WERI-Rb-1 (cell line): ENCODE measurements at places on chromosomes 2 and 18.

DNA sequence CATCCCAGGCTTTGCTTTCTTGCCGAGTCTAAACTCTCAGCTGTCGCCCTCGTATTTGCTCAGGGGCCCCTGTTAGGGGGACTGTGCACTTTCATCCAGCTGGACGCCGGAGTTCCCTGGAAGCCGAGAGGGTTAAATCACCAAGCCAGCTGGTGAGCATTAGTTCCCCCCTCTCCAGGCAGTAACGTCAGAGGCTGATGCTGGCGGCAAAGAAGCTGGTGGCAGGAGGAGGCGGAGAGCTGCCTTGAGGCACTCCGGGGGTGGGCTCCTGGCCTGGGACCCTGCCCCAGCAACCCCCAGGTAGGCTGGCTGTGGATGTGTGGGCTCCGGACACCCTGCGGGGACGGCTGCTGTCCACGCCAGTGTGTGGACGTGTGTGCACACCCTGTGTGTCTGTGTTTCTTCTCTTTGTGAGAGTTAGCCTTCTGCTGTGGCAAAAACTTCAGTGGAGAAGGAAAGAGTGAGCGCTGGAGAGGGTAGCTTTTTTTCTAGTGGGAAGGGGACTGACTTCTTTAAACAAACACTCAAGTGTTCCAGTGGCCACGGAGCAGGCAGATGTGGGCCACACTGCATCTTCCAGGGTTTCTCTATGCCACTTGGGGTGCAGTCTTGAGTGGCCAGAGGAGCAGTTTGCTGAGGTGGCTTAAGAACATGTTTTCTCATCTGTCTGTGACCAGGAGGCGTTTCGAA lies 84.7 kb downstream of the GLI2 start:
- DNase-seq, result peak; percentile 87

- DNase-seq, result no peak
Observed at GRCh38 chr2:98419977-98420725, 24.5 kb upstream of the INPP4A start.

- no peak for DNase-seq
Observed at GRCh38 chr2:132697556-132698205, 27.7 kb upstream of the LYPD1 start.

DNA sequence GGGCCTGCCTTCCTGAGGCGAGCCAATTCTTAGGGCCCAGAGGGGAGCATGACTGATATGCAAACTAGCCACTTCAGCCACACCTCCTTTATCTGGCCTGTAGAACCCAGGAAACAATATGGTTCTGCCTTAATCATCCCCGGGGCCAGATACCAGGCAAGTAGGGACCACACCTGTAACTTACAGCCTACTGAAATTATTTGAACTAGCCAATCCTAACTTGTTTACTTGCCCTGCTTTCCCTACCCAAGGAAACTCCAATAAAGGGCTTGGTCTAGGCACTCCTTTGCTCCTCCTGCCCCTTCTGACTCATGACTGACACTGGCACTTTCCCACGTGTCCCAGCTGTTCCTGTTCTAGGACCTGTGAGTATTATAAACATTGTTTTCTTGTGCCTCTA lies 57.6 kb downstream of the MYOM1 start:
- no peak for DNase-seq

DNA sequence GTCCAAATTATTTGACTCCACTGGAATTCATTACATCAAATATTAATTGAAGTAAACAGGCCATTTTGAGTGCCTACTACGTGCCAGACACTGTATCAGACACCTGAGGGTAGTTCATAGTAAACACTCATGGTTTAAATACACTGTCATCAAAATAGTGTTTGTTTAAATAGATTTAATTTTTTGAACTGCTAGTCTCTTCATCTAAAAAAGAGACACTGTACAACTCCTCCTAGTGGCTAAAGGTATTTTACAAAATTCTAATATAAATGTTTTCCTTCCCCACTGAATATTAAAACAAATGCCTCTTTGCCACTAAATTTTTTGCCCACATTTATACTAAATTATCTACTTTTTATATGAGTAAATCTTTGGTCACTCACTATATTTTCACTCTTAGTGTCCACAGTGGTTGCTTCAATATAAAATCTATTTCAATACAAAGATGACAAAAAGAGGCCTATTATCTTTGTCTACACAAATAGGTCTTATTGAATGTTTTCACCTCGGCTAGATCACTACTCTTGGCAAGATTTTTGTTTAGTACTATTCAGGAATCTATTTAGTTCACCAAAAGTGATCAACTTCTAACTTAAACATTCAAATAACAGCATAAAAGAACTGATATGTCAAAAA lies 122.1 kb downstream of the TMEM247 start:
- DNase-seq, result no peak

GRCh38 chr2:219331560-219332213 lies 857 bp downstream of the RESP18 start:
- DNase-seq, result no peak

GRCh38 chr2:15299904-15300520 lies 261.1 kb downstream of the NBAS start:
- DNase-seq, result no peak

- DNase-seq, result no peak
Observed at GRCh38 chr18:58337686-58338085, 291.2 kb downstream of the ALPK2 start.

- peak; percentile 88 for DNase-seq
Observed at GRCh38 chr2:33033606-33034081, 86.9 kb downstream of the LTBP1 start.

DNA sequence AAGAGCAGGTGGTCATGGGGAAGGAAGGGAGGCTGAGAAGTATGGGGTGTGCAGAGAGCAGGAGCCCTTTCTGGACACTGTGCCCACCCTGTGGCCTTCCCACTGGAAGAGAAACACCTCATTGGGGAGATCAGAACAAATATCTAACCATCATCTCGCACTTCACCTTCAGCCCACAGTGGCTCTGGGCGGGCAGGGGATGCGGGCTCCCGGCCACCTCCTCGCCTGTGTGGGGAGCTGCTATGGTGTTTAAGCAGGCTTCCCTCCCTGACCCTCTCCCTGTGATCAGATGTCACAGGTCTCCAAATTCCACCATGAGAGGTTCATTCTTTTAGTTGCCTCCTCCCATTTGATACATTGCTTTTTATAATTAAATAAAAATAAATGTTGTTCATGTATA lies 5.0 kb downstream of the FBLN7 start:
- DNase-seq, result no peak

DNA sequence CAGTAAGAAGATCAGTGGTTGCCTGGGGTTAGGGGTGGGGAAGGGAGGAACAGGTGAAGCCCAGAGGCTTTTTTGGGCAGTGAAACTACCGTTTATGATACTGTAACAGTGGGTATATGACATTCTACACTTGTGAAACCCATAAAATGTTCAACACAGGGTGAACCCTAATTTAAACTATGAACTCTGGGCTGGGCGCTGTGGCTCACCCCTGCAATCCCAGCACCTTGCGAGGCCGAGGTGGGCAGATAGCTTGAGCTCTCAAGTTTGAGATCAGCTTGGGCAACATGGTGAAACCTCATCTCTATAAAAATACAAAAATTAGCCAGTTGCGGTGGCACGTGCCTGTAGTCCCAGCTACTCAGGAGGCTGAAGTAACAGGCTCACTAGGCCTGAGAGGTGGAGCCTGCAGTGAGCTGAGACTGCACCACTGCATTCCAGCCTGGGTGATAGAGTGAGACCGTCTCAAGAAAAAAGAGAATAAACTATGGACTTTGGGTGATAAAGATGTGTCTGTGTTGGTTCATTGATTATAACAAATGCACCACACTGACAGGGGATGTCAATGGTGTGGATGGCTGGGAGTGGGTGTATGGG lies 17.6 kb upstream of the USP14 start:
- no peak for DNase-seq

DNA sequence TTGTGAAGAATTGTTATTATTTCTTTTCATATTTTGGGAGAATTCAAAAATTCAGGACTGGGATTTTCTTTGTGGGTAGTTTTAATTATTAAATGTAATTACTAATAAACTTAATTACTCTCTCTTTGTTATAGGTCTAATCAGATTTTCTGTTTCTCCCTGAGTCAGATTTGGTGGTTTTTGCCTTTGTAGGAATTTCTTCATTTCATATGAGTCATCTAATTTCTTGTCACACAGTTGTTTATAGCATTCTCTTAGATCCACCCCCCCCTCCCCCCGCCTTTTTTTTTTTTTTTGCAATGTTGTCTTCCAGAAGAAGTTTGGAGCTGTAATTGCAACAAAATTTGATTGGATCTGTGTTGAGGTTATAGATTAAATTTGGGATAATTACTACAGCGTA lies 26.0 kb upstream of the GALR1 start:
- no peak for DNase-seq

DNA sequence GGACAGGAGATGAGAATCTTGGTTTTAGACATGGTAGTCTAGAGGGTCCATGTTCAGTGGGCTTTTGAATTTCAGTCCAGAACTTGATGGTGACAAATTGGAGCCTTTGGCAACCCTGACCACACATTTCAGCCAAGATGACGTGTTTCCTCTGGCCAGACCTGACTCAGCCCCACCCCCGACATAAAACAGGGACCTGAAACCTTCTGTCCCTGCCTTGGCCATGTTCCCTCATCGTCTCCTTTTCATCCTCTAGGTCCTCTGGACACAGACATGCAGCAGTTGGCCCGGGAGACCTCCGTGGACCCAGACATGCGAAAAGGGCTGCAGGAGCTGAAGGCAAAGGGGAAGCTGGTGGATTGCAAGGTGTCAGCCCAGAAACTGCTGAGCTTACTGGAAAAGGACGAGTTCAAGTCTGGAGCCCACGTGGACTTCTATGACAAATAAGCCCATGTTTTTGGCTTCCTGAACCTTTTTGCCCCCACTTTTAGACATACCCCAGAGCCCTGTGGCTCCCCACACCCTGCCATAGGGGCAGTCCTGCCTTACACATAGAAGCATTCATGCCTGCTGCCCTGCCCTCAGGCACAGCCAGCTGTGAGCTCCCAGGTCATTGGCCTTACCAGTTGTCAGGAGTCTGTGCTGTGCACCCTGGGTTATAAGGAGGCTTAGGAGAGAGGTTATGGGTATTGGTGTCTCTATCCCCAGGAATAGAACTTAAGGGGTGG lies 4.0 kb downstream of the SPR start:
- DNase-seq, result no peak

- no peak for DNase-seq
Observed at GRCh38 chr2:172307800-172308199, 119.6 kb upstream of the ITGA6 start.

DNA sequence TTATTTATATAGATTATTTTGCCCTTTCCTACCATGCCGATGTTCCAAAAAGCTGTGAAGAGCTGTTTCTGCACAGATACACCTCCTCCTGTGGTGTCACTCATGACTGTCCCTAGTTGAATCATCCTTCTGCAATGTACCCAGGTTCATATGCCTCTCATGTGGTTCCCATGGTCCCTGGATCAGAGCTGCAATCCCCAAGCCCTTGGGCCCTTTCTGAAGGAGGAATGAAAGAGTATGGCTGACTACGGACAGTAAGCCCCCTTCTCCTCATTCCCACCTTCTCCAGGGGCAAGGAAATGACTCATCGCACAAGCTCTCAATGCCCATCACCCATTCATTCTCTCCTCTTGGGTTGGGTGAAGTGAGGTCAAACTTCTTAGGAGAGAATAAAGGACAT lies 63.9 kb upstream of the ACVR1 start:
- DNase-seq, result no peak

DNA sequence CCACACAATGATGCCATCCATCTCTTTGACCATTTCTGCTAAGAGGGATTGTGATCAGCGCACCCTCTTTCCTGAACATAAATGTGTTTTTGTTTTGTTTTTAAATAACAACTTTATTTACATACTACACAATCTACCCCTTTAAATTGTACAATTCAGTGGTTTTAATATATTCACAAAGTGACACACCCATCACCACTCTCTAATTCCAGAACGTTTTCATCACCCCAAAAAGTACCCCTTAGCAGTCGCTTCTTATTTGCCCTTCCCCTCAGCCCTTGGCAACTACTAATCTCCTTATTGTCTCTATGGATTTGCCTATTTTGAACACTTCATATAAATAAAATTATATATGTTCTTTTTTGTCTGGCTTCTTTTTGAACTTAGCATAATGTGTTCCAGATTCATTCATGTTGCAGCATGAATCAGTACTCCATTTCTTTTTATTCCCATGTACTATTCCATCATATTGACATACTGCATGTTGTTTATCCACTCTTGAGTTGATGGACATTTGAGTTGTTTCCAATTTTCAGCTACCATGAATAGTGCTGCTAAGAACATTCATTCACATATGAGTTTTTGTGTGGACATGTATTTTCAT lies 150.9 kb upstream of the NABP1 start:
- no peak for DNase-seq

GRCh38 chr2:3282056-3282998 lies 95.3 kb downstream of the EIPR1 start:
- no peak for DNase-seq

GRCh38 chr18:31746396-31746795 lies 14.3 kb downstream of the SLC25A52 start:
- no peak for DNase-seq

GRCh38 chr2:95071856-95072255 lies 46.3 kb downstream of the MAL start:
- no peak for DNase-seq

GRCh38 chr2:219362524-219363164 lies 25.1 kb downstream of the DNPEP start:
- no peak for DNase-seq

DNA sequence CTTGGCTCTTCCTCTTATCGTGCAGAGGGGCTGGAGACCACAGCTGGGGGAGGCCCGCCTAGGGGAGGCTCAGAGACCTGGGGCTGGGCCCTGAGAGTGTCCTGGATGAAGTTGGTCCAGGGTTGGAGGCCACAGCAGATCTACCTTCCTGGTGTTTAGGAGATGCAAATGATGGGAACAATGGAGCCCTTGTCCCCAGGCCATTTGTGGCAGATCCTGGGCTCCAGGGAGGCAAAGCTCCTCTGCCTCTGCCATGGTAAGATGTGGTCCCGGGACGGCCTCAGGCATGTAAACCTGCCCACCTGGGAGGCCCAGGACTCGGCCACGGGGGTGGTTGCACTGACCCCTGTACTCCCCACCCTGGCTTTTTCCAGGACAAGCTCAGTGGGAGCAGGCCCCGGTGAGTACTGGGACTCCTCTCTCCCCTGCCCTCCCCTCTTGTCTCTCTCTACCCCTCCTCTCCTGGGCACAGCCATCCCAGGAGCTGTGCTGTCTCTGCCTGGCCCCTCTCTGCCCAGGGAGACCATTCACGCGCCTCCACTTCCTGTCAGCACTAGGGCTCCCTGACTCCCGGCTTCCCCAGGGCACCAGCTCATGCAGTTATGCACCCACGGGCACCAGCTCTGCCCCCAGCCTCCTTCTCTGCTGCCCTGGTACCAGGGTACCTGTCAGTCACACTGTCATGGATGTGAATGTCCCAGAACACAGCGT lies 10.9 kb downstream of the SH2D6 start:
- DNase-seq, result no peak
